Esophagus muscularis mucosa (tissue), 4 donors: ENCODE measurements at places on chromosomes 5 and 9. TPM values are rescaled to one million over a fixed set of nuclear protein-coding genes. Genes with fewer than 3 reads are reported as not detected.

DNA sequence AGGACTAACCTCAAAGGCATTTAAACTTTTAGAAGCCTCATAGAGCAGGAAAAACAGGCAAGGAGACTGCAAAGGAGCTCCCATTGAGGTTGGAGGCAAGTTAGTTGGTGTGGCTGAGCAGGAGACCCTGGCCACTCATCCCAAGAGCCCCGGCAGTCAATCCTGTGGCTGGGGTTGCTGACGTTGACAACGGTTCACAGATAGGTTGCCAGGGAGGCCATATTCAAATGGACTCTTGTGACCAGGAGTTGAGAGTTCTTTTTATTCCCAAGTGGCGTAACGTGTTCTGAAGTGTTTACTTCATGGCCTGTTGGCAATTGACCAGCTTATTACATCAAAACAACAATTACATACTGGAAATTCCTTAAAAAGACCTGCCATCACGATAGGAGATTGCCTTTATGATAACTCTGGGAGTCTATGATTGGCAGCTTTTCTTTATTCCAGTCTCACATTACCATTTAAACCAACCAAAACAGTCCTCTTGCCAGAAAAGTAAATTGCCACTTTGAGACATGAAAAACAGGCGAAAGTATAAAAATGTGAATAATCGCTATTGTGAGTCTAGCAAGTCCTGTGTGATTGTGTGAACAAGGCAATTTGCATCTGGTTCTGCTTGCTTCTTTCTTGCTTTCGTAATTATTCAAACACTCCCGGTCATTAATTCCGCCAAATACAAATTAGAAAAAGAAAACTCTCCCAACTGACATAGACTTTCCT lies 394.9 kb downstream of the MED10 start:
- no peaks in the 10 kb centered on the region for H3K27me3 ChIP-seq
- H3K27ac ChIP-seq: no peak overlapping the region
- peaks cover 3% of the 10 kb centered on the region for H3K4me1 ChIP-seq
- peak; percentile 24 for DNase-seq

DNA sequence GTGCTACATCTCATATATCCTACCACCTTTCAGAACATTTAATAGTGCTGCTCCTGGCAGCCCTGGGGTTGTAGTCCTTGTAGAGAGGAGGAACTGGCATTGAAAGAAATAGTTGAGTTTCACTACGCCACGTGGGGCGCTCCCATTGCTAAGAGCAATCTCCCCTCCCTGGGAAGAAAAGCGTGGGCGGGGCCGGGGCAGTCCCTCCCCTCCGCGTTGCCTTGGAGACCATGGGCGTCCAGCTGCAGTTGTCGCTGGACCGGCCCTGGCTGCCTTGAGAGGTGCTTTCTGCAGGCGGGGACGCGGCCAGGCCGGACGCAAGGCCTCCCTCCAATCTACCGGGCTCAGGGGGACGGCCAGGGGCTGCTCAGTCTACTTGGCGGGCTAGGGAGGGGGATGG lies 368 bp upstream of the CCDC180 start:
- peak; percentile 86 for DNase-seq
- no peaks in the 10 kb centered on the region for H3K27me3 ChIP-seq
- peaks cover 18% of the 10 kb centered on the region for H3K4me1 ChIP-seq
- H3K36me3 ChIP-seq: no peaks in the 10 kb centered on the region
- no peak overlapping the region for H3K27ac ChIP-seq
- H3K4me3 ChIP-seq: peak overlapping the region; percentile 32

DNA sequence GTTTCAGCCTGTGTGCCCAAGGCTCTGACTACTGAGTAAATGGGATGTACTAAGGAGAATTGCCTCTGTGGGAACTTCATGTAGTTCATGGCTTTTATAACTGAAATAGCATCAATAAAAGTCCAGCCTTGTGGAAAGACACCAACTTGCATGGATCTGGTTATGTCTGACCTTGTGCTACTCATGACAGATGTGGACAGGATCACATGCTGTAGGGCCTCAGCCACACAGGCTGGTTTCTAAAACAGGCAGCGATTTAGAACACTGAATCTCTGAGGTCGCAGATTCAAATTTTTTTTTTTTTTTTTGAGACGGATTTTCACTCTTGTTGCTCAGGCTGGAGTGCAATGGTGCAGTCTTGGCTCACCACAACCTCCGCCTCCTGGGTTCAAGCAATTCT lies 66.5 kb upstream of the SPIN1 start:
- H3K27me3 ChIP-seq: peaks cover 11% of the 10 kb centered on the region
- no peak overlapping the region for H3K27ac ChIP-seq
- H3K4me3 ChIP-seq: no peak overlapping the region
- H3K36me3 ChIP-seq: no peaks in the 10 kb centered on the region
- H3K4me1 ChIP-seq: no peaks in the 10 kb centered on the region
- no peak for DNase-seq

DNA sequence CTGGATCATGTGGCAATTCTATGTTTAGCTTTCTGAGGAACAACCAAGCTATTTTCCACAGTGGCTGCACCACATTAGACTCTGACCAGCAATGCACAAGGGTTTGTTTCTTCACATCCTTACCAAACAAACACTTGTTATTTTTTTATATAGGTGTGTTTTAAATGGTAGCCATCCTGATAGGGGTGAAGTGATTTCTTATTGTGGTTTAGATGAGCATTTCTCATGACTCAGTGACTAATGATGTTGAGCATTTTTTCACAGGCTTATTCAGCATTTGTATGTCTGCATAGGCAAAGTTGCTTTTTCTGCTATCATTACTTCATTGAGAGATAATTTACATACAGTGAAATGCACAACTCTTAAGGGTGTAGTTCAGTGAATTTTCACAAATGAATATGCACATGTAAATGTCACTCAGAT lies 36.0 kb downstream of the ANKRD33B start:
- H3K27ac ChIP-seq: no peak overlapping the region
- no peak for DNase-seq
- no peak overlapping the region for H3K4me3 ChIP-seq

GRCh38 chr5:172646716-172647285 lies 5.7 kb downstream of the NEURL1B start:
- no peaks in the 10 kb centered on the region for H3K27me3 ChIP-seq
- peaks cover 61% of the 10 kb centered on the region for H3K4me1 ChIP-seq
- H3K4me3 ChIP-seq: peak overlapping the region; percentile 17
- peak overlapping the region; percentile 96 for H3K27ac ChIP-seq
- H3K36me3 ChIP-seq: peaks cover 15% of the 10 kb centered on the region

DNA sequence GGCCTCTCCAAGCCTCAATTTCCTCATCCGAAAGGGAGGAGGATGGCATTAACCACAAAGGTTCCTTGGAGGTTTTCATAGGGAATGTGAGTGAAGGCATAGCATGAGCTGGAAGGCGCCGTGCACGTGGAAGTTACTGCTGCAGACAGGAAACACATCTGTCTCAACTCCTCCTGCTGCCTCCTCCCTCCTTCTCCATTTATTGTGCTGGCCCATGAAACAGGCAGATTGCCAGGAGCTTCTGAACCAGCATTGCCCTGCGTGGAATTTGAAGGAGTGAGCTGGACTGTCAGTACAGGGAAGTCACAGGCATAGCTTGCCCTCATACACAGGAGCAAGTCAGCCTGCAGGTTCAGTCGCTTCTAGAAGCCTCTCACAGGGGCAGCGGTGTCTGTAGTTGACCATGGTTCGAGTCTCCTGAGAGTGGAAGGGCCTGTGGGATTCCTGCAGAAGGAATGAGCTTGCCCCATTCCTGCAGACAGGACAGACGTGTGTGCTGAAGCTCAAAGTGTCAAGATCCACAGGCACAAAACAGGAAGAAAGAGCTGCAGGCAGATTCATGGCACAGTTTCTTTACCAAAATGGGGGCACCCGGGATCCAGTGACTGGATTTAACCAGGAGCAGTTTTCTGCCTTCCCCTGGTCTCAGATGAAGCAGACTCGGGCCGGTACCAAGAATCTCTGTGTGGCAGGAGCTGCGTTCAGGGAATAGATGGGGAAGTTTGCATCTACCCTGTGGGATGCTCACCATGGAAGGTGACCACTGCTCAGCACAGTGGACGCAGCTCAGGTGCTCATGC lies 48.7 kb upstream of the CTSL start:
- H3K27ac ChIP-seq: no peak overlapping the region
- H3K4me1 ChIP-seq: peaks cover 30% of the 10 kb centered on the region
- H3K27me3 ChIP-seq: no peaks in the 10 kb centered on the region
- H3K36me3 ChIP-seq: peaks cover 24% of the 10 kb centered on the region
- DNase-seq: peak; percentile 91
- no peak overlapping the region for H3K4me3 ChIP-seq

DNA sequence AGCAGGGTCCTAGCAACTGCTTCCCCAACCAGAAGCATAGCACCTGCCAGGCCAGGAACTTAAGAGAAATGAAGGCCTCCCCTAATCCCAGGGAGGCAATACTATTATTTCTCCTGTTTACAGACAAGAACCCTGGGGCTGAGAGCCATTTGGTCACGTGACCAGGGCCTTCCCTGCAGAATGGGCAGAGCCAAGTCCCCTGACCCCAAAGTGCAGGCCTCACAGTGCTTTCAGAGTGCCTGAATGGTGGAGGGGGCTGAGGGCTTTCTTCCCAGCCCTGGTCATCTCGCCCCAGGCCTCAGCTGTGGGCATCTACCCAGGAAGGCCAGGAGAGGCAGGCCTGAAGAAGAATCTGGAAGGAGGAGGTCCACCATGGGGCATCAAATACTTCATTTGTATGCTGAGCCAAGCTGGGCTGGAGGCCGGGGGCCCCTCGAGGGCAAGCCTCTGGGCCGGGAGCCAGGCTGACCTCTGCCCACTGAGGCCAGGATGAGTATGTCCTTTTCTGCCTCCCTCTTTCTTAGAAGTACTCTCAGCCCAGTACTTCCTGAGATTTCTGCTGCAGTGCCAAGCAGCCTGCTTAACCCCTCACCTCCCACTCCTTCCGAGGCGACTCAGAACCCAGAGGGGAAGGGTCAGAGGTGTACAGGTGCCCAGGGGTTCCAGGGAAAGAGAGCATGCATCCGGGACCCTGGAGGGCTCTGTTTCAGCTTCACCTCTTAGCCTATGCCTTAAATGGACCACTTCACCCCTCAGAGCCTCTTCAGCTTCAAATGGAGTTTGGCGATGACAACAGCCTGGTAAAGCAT lies 18.9 kb upstream of the DUSP1 start:
- H3K27ac ChIP-seq: peak overlapping the region; percentile 72
- H3K27me3 ChIP-seq: no peaks in the 10 kb centered on the region
- no peak for DNase-seq
- peaks cover 39% of the 10 kb centered on the region for H3K4me1 ChIP-seq
- H3K4me3 ChIP-seq: no peak overlapping the region

The DBH gene
- total RNA-seq: not detected

The LAMC3 gene
- total RNA-seq: not detected

The ACOT12 gene
- not detected for total RNA-seq

The OR1J1 gene
- not detected for total RNA-seq

The CDH6 gene
- total RNA-seq: 4.7 TPM
